8988T (cell line): ENCODE measurements at places on chromosomes 12 and 14.

GRCh38 chr12:102459314-102459713, 21.0 kb downstream of the IGF1 start:
- DNase-seq, result no peak

- DNase-seq, result no peak
These were observed 8.7 kb upstream of the CCDC60 start for GRCh38 chr12:119325813-119326212.

DNA sequence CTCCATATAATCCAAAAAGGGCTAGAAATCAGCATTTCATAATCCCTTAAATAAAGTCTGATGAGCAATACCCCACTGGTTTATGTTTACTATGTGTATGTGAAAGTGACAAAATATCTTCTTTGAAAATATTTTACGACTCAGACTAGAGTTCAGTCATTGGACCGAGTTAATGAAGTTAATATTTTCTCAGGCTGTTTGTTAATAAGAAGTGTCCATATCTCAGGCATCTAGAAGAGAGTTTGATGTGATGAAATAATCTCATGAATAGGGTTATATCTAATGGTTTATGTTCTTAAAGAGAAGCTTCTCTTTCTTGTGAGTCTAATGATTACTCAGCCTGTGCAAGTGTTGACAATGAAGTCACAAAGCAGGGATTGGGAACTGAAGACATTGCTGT, 51.8 kb downstream of the WIF1 start:
- DNase-seq, result no peak

DNA sequence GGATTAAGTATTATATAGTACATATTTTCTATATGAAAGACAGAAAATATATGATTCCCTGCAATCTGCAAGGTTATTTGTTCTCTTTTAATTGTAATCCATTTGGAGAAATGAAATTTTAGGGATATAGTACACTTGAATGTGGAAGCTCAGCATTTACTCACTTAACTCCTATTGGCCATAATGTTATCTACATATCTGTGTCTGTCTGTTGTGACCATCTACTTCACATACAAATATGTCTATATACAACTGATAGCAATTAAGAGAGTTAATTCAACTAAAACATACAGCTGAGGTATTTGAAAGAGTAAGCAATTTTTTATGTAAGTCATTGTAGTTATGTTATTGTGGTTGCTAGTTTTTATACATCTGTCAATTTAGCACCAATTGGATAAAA, 12.9 kb downstream of the FOXG1 start:
- no peak for DNase-seq

DNA sequence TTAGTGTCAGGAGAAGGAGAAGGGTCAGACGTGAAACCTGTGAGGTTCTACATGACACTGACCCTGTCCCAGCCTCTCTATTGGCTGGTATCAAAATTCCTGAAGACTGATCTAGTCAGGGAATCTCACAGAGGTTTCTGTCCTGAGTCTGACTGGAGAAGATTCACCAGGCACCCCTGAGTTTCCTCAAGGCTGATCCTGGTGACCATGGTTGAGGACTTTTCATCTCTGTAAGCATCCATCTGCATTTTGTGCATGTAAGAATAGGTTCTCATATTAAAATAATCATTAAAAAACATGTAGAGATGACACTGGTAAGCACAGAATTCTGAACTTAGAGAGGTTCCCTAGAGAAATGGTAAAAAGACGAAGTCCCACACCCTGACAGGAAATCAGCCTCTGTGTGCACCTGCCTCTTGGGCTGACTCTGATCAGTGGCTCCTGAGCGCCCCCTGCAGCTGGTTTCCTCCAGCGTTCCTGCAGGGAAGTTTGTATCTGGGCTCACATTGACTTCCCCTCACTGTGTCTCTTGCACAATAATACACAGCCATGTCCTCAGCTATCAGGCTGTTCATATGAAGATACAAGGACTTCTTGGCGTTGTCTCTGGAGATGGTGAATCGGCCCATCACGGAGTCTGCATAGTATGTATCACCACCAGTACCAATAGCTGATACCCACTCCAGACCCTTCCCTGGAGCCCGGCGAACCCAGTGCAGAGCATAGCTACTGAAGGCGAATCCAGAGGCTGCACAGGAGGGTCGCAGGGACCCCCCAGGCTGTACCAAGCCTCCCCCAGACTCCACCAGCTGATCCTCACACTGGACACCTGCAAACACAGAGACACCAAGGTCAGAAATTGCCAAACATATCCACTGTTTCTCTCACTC, 991.9 kb downstream of the TMEM121 start:
- DNase-seq, result no peak

- no peak for DNase-seq
These were observed 58.1 kb downstream of the ISCA2 start for GRCh38 chr14:74551431-74552371.

- DNase-seq, result no peak
These were observed 36.1 kb downstream of the SNX6 start for GRCh38 chr14:34593740-34594375.

DNA sequence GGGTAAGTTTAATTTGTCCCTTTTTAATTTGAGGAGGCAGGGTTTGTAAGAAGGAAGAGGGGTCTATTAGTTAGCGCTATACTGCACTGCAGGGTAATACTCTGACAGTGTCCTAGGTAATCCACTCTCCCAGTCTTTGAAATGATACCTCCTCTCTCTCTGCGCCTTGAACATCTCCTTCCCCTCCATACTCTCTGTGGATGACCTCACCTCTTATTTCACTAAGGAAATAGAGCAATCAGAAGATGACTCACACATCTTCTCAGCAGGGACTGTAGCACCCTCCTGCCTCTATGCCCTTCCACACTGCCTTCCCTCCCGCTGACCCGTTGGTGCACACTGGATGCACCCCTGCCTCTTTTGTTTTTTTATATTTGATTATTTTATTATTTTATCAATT, 94.2 kb downstream of the GRIP1 start:
- DNase-seq, result no peak

GRCh38 chr14:34713681-34714319, 593 bp downstream of the CFL2 start:
- no peak for DNase-seq

DNA sequence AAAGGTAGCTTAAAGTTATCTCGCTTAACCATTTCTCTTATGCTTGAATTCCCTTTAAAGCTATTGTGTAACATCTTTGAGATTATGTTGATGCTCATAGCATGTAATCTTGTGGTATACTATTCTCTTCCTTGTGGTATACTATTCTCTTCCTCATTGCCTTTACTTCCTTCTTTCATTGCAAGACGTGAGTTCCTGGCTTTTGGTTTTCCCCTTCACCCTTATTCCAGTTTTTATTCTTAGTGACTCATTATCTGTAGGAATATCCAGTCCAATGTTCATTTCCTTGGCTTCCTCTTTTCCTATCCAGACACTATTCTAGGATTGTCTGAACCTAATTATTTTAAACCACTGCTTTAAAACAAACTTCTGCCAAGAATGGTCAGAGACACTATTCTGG, 564.0 kb downstream of the CCER1 start:
- no peak for DNase-seq

- no peak for DNase-seq
These were observed 129.9 kb downstream of the PRMT8 start for GRCh38 chr12:3620856-3621255.

DNA sequence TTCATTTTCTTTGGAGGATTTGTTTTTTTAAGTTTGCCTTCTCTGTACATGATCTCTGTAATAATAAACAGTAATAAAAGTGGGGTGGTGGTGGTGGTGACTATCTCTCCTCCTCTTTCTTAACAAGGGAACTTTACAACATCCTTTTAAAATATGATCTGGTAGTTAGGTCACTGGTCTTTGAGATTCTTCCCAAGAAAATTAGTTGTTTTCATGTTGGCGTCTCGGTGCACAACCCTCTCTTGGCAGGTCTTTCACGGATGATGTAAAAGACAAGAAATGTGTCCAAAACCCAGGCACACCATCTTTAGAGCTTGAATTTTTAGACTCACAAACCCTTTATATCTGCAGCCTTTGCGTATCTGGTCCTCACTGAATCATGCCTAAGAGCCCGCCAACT, 488.5 kb upstream of the TBX3 start:
- DNase-seq, result no peak

DNA sequence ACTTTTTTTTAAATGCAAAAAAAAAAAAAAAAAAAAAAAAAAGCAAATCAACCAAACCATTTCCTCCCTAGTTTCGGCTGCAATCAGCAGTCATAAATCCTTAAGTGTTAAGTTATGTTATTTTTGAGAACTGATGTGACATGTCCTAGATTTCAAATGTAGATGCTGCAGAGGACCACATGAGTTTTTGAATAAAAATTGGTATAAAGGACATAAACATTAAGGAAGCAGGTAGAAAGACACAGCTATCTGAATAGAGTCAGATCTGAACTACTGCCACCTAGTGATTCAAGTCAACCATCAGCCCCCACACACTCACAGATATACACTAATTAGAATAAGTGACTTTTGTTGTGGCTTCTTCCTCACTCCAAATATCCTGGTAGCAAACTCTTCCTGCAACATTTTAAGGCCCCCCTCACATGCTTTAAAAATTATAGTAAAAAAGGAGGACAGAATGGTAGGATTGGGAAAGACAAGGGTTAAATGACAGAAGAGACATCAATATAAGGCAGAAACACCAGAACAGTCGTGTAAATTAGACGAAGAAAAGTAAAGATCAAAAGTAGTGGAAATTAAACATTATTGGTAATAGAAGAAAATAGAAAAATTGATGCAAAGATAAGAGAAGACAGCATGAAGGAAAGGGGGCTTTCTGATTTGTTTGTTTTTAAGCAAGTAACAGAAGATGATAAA, 394.5 kb upstream of the ATP2B1 start:
- DNase-seq, result no peak

GRCh38 chr14:72401101-72401625, 468.9 kb downstream of the RGS6 start:
- no peak for DNase-seq

DNA sequence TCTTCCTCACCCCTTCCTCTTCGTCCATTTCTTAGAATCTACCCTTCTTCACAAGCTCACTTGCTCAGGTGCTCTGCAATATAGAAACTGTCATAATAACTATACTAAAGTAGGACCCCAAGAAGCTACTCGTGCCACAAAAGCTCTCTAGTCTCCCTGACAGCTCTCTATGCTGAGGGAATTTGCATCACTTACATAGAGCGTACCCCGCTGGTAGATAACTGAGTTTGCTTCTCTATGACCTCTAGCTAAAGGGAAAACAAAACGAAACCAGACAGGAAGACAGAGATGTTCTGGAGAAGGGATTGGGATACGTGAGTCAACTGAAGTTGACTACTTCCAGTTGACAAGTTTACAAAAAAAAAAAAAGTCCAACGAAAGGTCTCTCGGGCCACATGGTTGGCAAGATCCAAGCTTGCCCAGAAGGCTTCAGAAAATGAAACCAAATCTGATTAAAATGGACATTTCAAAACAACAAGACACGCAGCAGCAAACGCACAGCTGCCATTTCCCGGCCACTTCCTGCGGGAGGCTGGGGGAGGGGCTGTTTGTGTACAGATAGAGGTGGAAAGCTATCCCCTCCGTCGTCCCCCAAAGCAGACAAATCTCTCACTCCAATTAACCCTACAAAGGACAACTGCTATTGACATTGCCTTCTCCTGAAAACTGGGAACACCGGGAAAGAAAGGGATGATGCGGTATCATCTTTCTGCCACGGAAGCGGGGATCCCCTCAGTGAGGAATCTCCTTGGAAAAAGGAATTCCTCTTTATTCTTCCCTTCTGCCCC, 1.3 kb downstream of the BAZ2A start:
- DNase-seq, result peak; percentile 52

DNA sequence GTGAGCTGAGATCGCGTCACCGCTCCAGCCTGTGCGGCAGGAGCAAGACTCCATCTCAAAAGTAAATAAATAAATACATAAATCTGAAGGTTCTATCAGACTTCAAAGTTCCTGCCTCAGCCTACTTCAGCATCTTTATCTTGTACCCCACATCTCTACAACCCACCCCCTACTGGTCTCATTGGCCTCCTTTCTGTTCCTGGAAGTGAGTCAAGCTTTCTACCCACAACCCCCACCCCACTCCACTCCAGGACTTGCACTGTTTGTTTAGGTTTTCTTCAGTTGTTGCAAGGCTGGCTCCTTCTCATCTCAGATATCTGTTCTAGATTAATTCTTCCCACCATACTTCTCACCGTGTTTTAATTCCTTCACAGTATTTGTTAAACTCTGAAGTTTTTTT, 714 bp upstream of the PSMC6 start:
- no peak for DNase-seq

DNA sequence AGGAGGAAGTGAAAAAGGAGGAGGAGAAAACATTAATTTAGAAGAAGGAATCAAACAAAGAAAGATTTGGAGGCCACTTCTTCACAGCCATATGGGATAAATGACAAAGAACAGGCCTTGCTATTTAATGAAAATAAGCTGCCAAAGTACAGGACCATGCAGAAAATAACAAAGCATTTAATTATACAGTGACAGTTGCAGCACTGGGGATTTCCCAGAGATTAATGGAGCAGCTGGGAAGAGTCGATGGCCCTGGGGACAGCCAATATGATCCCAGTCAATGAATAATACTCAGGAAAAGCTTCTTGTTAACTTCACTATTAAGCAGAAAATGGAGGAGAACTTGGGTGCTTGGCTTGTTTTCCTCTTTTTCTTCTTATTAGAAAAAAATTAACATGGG, 34.6 kb downstream of the RERG start:
- DNase-seq, result no peak
